ENCODE measurements at places on chromosomes 6 and 20.

DNA sequence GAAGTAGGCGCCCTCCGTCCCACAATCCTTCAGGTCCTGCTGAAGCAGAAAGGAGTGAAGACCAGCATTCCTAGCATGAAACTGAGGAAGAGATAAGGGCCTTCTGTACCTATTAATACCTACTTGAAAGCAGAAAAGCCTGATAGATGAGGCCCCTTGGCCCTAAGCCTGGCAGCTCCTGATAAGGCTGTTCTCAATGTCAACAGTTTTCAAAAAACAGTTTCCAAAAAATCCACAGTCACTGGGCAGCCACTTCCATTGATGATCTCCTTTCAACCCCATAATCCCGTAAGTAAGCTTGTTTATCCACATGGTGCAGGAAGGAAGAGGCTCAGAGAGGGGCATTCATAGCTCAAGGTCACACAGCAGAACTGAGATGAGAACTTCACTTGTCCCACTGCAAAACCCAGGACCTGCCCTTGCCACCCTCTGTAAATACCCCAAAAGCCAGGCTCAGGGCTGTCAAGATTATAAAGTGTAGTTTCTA lies 2.8 kb upstream of the E2F1 start:
- no peak for DNase-seq

DNA sequence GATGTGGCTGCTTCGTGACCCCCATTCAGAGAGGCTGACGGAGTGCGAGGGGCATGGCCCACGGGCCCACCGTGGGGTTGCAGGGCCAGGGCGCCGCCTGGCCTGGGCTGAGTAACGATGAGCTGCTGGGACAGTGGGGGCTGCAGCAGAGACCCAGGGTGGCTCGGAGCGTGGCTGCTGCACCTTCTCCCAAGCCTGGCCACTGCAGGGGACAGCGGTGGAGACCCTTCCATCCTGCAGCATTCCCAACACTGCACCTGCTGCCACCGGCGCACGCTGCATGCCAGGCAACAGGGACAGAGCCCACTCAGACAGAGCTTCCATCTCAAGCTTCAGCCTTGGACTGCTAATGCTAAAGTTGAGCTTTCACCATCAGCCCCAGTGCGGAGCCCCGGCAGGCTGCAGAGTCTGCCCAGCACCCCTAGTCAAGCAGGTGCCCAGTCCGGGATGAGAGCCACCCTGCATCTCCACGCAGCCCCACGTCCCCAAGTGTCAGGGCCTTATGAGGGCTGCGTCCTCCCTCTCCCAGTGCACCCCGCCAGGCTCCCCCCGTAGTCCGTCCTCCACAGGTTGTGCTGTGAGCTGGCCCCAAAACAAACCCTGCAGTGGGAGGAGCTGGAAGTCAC lies 89.4 kb upstream of the AFDN start:
- DNase-seq, result no peak

- no peak for DNase-seq
These were observed 419.3 kb upstream of the EYS start for GRCh38 chr6:66126358-66126757.

DNA sequence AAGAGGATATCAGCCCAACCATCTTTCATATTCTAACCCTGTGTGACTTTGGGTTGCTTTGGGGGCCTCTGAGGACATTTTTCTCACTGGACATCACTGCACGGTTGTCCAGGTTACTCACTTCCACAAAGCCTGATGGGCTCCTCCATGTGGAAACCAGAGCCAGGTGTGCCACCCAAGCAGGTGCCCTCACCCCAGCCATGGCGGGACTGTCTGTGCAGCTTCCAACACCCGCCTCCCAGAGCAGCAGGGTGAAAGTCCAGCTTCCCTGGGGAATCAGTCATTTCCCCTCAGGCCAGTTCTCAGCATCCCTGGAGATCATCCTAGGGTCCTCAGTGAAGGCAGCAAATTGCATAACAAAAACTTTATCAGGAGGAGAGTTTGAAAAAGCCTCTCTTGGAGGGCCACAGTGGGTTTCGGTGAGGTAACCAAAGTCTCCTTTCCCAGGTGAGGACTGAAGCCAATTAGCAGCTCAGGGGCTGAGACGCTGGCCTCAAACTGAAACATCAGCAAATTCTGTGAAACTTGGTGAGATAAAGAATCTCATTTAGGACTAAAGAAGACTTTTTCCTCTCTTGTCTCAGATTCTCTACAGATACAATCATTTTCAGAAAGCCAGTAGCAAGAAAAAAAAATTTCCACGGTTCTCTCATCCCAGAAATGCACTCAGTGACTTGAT lies 289.6 kb upstream of the CDH4 start:
- DNase-seq, result no peak

GRCh38 chr6:105135056-105135455 lies 44.8 kb downstream of the POPDC3 start:
- DNase-seq, result peak; percentile 20

- DNase-seq, result no peak
These were observed 1.2 kb downstream of the DDR1 start for GRCh38 chr6:30885481-30885998.

DNA sequence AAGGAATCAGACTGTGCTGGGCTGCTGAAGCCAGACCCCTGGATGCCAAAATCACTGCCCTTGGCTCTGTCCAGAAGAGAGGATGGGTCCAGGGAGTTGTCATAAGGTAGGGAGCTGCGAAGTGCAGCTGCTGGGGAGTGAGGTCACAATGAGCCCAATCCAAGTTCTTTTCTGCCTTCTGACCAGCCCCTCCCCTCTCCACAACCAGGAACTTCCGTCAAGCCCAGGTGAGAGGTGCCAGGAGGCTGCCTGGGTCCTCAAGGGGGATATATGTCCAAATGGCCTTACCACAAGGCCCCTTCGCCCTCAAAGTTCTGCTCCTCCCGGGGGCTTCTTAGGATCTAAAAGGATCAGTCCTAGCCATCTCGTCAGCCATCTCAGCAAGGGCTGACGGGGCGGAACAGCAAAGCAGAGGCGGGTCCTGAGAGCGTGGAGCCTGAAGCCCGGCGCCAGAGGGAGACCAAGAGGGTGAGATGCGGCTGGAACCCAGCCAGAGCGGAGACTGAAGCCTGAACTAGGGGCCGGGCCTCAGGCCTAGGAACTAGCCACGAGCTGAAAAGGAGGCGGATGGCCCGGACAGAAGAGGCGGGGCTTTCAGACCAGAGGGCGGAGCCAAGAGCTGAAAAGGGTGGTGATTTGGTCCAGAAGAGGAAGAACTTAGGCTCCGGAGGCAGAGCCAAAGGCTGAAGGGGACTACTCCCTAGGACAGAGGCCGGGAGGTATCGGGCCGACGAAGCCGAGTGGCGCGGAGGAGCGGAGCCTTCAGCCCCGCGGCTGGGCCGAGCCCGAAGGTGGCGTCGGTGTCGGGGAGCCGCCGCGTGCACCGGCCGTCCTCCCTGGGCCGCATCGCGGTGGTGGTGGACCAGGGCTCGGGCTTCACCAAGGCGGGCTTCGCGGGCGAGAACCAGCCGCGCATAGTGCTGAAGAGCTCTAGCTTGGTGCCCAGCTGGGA lies at the start of gene ACTL10:
Gene ACTL10, plus strand, starts transcription at position 651 of the 952 bp plus-strand sequence. CDS start 555 bp downstream, outside the sequence.
- peak; percentile 95 for DNase-seq

- no peak for DNase-seq
These were observed 101.9 kb downstream of the FIG4 start for GRCh38 chr6:109793021-109793420.

DNA sequence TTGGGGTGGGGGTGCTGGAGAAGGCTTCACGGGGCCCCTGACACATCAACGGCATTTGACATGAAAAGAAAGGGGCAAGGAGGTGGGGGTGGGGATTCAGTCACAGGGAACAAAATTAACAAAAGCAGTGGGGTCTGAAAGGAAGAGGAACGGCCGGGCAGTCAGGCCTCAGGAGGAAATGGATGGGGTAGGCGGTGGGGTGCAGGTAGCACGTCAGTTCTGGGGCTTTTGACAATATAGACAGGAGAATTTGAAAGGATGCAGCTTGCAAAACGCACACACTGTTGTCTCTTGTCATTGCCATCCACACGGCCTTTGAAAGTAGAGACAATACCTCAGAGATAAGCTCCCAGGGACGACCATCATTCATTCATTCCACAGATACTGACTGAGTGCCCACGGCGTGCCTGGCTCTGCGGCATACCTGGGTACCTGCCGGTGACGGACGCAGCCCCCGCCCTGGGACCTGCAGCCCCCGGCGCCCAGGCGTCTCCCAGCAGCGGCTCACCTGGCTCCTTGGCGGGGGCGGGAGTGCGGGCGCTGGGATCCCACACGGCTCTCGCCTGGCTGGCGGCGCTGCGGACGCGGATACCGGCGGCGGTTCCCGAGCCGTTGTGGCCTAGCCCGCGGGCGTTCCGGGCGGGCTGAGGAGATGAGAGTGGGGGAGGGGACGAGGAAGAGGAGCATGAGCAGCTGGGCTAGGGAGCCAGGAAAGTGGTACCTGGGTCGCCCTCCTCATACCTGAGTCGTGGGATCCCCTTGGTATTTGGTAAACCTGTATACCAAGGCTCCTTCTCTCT lies at the start of gene SLC26A8:
Gene SLC26A8, minus strand, starts transcription at position 646 of the 800 bp plus-strand sequence. CDS start 4,934 bp downstream, outside the sequence.
- DNase-seq, result no peak

GRCh38 chr20:44544263-44544662 lies 22.4 kb upstream of the SERINC3 start:
- no peak for DNase-seq

GRCh38 chr6:83199173-83199862 lies 6.2 kb downstream of the RWDD2A start:
- DNase-seq, result no peak

DNA sequence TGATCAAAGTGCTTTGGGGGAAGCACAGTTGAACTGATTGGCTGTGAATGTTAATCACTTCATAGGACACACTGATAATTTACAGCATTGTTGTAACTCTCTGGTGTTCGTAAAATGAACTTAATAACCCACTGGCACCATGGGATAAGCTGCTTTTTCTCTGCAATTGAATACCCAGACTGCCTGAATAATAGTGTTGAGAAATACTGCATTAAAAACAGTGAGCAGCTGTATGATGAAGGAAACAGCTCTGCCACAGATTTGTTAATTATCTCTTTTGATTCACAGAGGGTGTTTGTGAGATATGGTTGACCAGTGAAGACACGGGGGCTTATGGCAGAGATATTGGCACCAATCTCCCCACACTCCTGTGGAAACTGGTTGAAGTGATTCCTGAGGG lies 420.9 kb downstream of the CDKAL1 start:
- no peak for DNase-seq

DNA sequence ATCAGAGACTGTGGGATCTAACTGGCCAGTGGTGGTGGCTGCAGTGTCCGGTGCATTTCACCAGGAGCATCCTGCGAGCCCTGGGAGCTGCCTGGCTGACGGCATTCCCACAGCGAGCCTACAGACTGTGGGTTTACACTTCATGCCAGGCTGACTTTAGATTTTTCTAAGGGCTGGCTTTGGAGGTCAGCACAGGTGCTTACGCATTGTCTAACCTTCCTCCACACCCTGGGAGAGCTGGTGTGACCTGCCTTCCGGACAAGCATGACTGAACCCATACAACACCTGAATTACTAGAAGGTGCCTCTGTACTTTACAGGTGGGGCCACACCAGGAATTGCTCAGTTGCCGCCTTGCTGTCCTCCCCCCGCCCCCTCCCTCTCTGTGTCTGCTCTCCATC lies 96.2 kb downstream of the RREB1 start:
- DNase-seq, result no peak

DNA sequence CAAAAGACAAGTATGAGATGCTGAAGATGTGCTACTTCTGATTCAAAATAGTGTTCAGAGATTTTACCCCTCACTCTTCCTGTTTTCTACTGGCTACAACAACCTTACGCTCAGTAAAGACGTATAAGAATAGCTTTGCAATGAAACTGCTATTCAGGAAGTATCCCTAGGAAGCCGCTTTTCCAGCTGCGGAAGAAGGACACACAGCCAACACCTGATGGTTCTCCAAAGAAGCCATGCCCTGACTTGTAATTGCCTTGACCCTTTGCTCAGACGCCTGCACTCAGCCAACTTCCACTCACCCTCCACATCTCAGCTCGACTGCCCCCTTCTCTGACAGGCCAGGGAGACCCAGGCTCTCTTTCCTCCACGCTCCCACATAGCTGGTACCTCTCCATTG lies 111.6 kb downstream of the DTNBP1 start:
- no peak for DNase-seq

DNA sequence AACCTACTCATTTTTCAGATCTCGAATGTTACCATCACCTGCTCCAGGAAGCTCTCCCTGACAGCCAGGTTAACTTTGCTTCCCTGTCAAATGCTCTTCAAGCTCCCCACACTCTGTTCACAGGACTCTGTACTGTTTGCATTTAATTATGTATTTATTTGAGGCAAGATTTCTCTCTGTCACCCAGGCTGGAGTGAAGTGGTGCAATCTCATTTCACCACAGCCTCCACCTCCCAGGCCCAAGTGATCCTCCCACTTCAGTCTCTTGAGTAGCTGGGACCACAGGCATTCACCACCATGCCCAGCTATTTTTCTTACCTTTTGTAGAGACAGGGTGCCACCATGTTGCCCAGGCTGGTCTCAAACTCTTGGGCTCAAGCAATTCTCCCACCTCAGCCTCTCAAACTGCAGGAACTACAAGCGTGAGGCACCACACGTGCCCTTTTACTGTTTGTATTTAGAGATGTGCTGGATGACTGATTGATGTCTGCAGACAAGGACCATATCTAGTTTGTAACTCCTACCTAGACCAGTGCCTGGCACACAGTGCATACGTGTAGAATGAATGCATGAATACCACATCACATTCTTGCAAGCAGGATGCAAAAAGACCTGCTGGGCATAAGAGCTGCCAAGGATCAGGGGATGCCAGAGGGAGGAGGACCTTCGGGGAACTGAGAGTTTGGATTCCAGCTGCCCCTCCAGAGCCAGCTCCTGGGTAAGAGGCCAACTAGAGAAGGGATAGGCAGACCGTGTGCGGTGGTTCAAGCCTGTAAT lies 15.6 kb upstream of the CBFA2T2 start:
- no peak for DNase-seq

DNA sequence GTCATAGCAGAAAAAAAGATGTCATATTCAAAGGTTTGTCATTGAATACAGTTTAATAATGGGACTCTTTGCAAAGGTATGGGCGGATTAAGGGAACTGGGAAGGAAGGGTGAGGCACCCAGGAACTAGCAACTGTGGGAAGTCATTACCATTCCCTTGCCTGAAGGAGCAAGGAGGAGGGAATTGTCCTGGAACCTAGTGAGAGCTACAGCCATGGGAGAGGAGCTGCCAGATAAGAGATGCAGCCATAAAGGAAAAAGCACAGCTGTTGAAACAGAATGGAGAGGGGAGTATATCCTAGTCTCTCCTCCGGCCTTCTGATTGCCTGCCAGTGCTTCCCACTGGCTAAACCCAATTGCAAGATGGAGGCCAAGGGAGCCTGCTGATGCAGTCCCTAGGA lies 250.6 kb downstream of the BCKDHB start:
- DNase-seq, result no peak

DNA sequence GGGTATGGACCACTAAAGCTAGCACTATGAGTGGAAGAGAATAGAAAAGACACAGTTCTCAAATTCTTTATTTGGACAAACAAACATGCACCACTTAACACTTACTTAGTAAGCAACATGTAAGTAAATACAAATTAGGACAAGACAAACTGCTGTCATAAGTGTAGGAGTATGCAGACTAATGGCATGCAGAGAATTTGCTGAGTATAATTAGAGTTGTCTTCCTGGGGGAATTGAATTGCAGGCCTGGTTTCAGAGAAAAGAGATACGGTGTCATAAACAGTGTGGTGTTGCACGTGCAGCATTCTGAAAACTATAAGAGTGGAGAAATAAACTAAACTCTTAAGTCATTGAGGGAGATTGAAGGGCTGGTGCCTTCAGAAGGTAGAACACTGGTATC lies 125.2 kb upstream of the EYA4 start:
- DNase-seq, result no peak

GRCh38 chr20:56430957-56431356 lies 18.9 kb downstream of the CASS4 start:
- no peak for DNase-seq

Measured in fibroblast of lung (primary cell).